ENCODE measurements at places on chromosomes 4 and X. TPM values are rescaled to one million over a fixed set of nuclear protein-coding genes. Genes with fewer than 3 reads are reported as not detected.

SOD3 gene
- total RNA-seq, result not detected

BEND2 gene
- total RNA-seq, result not detected

FGG gene
- 9.9 TPM for total RNA-seq

NUDT10 gene
- 0.82 TPM for total RNA-seq

CTBP1 gene
- 86.3 TPM for total RNA-seq

ACE2 gene
- total RNA-seq, result not detected
